A549 treated with AZD2906 at 1 μM for 4 hours (cell line): ENCODE measurements at places on chromosomes 13 and 19. TPM values are rescaled to one million over a fixed set of nuclear protein-coding genes. Genes with fewer than 3 reads are reported as not detected.

Gene MRPS12
- total RNA-seq = 199 to 310 TPM (median 275 TPM) in 5 replicates

Gene LILRB1
- total RNA-seq = 0.02 to 0.03 TPM in 2 of 5 replicates, not detected in the others

Gene DAND5
- total RNA-seq = 0.06 to 0.09 TPM (median 0.07 TPM) in 3 of 5 replicates, not detected in the others

Gene ALKBH7
- total RNA-seq = 17.1 to 40.8 TPM (median 36.2 TPM) in 5 replicates

Gene CD22
- total RNA-seq = 0.71 to 1.6 TPM (median 0.89 TPM) in 5 replicates

Gene KLF16
- total RNA-seq = 18.2 to 33.0 TPM (median 30.7 TPM) in 5 replicates

Gene FLT1
- 0.03 to 0.10 TPM (median 0.03 TPM) in 3 of 5 replicates, not detected in the others for total RNA-seq

Gene IQCN
- total RNA-seq = 0.62 to 0.92 TPM (median 0.81 TPM) in 5 replicates

Gene PNMA8A
- 7.9 to 10.4 TPM (median 8.8 TPM) in 5 replicates for total RNA-seq

Gene MCF2L
- total RNA-seq = 0.27 to 0.63 TPM (median 0.41 TPM) in 5 replicates

Gene GRIK5
- total RNA-seq = 0.23 to 0.66 TPM (median 0.42 TPM) in 5 replicates

Gene WIZ
- 16.2 to 23.9 TPM (median 23.4 TPM) in 5 replicates for total RNA-seq

Gene TTYH1
- total RNA-seq = 0.03 to 0.25 TPM (median 0.17 TPM) in 4 of 5 replicates, not detected in the other

Gene GAPDHS
- total RNA-seq = 0.08 to 0.14 TPM (median 0.10 TPM) in 5 replicates

Gene AP1M2
- 26.1 to 54.3 TPM (median 40.6 TPM) in 5 replicates for total RNA-seq

Gene FAAP24
- 13.4 to 16.0 TPM (median 13.6 TPM) in 5 replicates for total RNA-seq

Gene GZMM
- 0.29 to 0.47 TPM (median 0.32 TPM) in 4 of 5 replicates, not detected in the other for total RNA-seq

Gene PRRG2
- total RNA-seq = 0.85 to 1.1 TPM (median 0.96 TPM) in 5 replicates
